ENCODE measurements at places on chromosomes 3 and 15.

- no peak for DNase-seq
Measured at GRCh38 chr3:16456784-16457415, 56.6 kb downstream of the RFTN1 start.

GRCh38 chr3:169083163-169083562 lies 580.3 kb downstream of the MECOM start:
- DNase-seq = no peak

- no peak for DNase-seq
Measured at GRCh38 chr3:171831936-171832335, 11.2 kb upstream of the TMEM212 start.

- no peak for DNase-seq
Measured at GRCh38 chr3:181578743-181579142, 133.0 kb upstream of the SOX2 start.

GRCh38 chr3:73045391-73045790 lies 16.1 kb upstream of the EBLN2 start:
- no peak for DNase-seq

- peak; percentile 43 for DNase-seq
Measured at GRCh38 chr15:78177447-78177873, 28.3 kb downstream of the IDH3A start.

- DNase-seq = no peak
Measured at GRCh38 chr3:172112734-172113120, 73.3 kb downstream of the FNDC3B start.

GRCh38 chr3:151879037-151879436 lies 5.6 kb downstream of the SUCNR1 start:
- DNase-seq = no peak

DNA sequence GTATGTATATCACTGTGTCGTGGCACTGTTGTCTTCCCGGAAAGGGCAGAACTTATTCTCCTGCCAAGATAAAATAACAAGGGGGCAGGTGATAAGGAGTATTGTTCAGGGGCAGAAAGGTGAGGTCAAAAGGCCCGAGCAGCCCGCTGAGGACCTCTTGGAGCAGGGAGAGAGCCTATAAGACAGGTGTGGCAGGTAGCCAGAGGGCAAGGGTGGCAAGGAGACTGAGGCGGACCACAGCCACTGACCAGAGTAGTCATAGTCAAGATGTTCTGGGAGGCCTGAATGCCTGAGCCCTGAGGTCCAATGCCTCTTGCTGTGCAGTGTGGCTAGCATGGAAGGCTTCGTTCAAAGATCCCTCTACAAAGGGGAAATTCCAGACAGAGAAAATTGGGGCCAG lies 172.3 kb upstream of the CHRNA7 start:
- DNase-seq = no peak

DNA sequence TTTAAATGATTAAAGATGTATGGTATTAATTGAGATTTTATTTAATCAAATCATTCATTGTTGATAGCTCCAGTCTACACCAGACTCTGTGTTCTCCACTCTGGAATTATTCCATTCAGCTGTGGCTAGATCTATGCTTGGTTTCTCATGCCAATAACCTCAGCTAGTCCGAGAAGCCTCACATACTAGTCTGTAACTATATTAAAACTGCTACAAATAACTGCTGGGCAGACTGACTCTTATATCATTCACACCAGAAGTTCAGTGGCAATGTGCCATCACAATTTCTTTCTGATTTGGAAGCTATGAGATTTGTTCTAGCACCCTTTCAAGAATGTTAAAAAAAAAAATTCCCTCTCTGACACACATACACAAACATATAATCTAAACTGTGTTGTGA lies 947.3 kb downstream of the ROBO1 start:
- DNase-seq = no peak

DNA sequence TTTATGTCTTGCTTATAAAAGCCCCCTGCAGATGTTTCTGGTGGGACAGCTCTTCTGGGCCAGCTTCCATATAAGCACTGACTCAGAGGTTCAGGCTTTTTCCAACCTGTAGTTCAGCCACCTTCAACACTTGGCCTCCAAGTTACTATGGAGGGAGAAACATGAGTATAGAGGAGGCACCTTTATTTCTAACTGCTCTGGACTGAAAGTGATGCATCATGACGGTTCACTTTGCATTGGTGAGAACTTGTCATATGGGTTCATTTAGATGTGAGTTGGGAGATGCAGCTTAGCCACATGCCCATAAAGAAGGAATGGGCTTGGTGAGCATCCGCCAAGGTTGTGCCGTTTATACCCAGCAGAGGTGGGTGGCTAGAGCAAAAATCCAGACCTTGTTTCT lies 58.8 kb upstream of the CFAP161 start:
- DNase-seq = no peak

- no peak for DNase-seq
Measured at GRCh38 chr15:34987609-34988026, 469 bp downstream of the ZNF770 start.

- no peak for DNase-seq
Measured at GRCh38 chr3:187062526-187063177, 76.6 kb downstream of the RPL39L start.

- DNase-seq = no peak
Measured at GRCh38 chr3:43759297-43759782, 68.6 kb downstream of the ABHD5 start.

DNA sequence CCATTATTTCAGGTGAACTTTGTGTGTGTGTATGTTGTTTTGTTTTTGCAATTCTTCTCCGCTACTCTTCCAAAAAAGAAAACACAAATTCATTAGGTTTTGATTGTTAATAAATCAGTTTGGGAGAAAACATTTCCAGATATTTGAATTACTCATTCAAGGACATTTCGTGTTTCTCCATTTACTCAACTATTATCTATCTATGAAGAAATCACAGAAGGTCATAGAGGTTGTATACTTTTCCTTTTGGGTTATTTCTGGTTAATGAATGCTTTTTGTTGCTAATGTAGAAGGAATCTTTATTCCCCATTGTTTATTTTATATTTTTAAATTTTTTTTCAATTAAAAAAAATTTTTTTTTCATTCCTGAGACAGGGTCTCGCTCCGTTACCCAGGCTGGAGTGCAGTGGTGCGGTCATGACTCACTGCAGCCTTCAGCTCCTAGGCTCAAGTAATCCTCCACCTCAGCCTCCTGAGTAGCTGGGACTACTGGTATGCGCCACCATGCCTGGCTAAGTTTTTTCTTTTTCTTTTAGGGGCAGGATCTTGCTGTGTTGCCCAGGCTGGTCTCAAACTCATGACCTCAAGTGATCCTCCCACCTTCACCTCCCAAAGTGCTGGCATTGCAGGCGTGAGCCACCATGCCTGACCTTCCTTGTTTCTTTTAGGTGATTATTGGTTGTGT lies 28.4 kb downstream of the IGF1R start:
- DNase-seq = no peak

- peak; percentile 25 for DNase-seq
Measured at GRCh38 chr3:187318819-187319616, 27.5 kb upstream of the MASP1 start.

DNA sequence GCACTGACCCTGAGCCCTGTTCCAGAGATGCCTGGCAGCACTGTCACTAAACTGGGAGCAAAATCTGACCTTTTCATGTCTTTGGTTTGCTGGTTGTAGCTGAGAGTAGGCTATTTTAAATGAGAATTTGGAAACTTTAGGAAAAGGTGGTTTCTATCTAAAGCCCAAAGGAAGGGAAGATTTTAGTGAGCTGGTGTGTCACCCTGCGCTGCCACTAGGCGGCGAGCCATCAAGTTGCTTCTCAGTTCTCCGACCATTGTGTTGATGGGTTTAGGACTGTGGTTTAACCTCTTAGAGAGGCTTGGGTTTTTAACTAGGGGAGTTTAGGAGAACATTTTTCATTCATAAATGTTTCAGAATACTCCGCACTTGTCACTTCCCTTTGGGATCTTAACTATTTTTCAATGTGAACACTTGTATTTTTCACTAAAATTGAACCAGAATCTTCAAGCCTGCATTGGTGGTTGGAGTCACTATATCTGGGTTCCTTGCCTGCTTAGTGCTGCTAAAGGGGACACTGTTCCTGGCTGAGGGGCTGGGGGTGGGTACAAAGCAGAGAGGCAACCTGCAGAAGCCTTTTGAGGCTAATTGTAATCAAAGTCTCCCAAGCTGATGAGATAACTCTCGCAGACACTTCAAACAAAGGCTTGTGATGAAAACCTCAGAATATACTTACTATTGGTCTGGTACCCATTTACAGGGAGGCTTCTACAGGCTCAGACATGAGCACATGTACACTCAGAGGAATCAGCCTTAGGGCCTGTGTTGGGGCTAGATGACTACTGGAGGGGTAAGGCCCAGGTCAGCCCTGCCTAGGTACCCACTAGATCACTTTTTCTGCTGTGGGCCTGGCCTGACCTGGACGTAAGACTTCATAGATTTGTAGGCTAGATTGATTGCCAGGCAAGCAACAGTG lies 16.8 kb downstream of the EXOSC7 start:
- peak; percentile 29 for DNase-seq
